Coronary artery (tissue), 2 donors: ENCODE measurements at places on chromosomes 12 and 14.

DNA sequence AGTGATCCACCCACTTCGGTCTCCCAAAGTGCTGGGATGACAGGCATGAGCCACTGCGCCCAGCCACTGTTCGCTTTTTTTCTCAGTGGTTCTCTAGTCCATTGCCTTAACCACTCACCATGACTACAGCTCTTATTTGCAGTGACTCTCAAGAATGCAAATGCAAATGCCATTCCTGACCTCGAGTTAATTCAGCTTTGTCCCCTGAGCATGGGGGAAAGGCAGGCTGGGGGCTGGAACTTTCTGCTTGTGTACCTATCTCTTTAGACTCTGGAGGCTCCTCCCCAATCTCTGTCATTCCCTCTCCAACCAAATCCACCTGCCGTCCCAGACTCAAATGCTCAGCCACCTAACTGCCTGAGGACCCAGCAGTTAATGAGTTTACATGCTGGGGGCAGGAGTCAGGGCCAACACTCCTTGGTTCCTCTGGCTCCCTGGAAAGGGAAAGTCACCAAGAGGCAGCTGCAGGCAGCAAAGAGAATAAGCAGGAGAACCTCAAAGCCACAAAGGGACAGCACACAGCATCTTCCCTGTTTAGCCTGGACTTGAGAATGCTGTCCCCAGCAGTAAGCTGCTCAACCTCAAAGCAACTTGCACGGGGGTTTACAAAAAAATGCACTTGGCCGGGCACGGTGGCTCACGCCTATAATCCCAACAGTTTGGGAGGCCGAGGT, 5.3 kb upstream of the HNF1A start:
- DNase-seq: no peak

DNA sequence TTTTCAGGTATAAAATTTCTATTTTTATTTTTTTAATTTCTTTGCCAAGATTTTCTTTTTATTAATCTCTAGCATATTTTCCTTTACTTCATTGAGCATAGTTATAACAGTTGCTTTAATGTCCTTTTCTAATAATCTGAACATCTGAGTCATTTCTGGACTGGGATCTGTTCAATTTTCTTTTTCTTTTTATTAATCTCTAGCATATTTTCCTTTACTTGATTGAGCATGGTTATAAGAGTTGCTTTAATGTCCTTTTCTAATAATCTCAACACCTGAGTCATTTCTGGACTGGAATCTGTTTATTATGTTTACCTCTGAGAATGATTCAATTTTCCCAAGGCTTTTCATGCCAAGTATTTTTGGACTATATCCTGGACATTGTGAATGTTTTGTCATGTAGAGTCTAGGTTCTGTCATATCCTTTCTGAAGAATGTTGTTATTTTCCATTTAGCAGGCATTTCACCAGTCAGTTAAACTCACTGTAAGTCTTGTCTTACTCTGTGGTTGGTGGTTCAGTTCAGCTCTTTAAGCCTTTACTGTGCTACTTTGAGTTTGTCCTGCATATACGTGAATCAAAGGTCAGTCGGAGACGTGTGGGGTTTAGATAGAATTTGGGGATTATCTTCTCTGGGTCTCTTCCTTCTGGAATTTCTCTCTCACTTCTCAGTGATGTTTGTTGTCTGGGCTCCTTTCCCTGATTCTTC, 20.3 kb downstream of the TTC6 start:
- DNase-seq: no peak

DNA sequence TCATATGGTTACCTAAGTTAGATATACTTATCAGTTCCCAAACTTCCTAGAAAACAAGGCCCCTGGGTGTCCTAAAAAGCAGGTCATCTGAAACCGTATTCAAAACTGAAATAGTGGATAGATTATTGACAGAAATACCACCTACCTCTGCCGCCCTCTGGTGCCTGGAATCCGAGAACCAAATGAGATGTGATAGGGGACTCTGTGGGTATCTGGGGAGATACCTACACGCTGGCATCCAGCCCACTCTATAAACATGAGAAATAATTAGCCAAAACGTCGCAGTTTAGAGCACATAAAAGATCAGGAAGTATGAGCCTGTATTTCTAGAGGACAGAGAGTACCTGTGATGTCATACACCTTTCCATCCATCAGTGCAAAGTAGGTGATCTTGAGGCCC, 4.4 kb downstream of the ORMDL2 start:
- no peak for DNase-seq

DNA sequence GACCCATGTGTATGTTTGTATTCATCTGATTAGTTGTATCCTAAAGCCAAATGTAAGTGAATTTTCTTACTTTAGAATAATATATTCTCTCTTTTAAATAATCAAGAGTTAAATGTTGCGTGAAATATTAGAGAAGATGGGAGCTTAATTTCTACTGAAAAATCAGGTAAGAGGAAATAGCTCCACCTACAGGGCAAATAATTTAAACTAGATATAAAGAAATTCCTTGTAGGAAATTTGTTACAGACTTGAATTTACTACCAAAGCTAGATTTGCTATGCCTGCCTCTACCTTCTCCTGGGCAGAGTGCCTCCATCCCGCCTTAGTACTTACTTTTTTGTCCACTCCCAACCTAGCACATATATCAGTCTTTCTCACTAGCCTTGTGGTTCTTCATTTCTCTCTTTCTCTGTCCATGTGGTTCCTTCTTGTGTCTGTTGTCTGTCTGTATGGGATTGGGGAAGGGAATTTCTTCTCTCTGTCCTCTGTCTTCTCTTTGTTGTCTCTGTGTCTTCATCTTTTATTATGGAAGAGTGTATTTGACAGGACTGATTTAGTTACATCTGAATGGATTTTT, 44.7 kb downstream of the PALS1 start:
- no peak for DNase-seq

DNA sequence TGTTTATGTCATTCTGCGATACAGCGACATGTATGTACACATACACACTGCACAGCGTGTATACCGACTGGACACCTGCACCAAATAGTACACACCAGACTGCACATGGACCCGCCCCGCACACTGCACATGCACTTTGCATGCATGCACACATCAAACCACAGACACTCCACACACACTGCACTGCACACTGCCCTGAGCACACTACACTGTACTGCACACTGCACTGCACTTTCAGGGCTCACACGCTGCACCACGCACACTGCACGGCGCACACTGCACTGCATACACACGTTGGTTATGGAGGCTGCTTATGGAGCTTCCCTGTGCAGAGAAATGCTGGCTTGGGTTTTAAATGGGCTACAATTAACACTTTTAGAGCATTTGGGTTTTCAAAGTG, 1.6 kb downstream of the PAPLN start:
- no peak for DNase-seq
